Smooth muscle cell of the brain vasculature (primary cell): ENCODE measurements at places on chromosomes 1 and 21.

GRCh38 chr1:41500781-41501518 lies 16.5 kb upstream of the EDN2 start:
- DNase-seq = no peak

GRCh38 chr1:115545791-115546733 lies 95.7 kb upstream of the VANGL1 start:
- peak; percentile 29 for DNase-seq

- no peak for DNase-seq
These were observed 2.3 kb downstream of the OVAAL start for GRCh38 chr1:180560868-180561600.

GRCh38 chr1:19676438-19676922 lies 11.8 kb downstream of the HTR6 start:
- no peak for DNase-seq

- no peak for DNase-seq
These were observed 124.0 kb upstream of the C8B start for GRCh38 chr1:57089855-57090254.

- no peak for DNase-seq
These were observed 454.5 kb downstream of the SMYD3 start for GRCh38 chr1:246052603-246053002.

DNA sequence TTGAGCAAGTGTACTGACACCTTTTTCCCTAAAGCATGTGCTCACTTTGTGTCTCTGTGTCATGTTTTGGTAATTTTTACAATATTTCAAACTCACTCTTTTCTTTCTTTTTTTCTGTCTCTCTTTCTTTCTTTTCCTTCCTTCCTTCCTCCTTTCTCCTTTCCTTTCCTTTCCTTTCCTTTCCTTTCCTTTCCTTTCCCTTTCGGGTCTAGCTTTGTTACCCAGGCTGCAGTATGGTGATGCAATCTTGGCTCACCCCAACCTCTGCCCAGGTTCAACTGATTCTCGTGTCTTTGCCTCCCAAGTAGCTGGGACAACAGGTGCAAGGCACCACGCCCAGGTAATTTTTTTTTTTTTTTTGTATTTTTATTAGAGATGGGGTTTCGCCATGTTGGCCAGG lies 60.4 kb upstream of the TINAGL1 start:
- DNase-seq = no peak

DNA sequence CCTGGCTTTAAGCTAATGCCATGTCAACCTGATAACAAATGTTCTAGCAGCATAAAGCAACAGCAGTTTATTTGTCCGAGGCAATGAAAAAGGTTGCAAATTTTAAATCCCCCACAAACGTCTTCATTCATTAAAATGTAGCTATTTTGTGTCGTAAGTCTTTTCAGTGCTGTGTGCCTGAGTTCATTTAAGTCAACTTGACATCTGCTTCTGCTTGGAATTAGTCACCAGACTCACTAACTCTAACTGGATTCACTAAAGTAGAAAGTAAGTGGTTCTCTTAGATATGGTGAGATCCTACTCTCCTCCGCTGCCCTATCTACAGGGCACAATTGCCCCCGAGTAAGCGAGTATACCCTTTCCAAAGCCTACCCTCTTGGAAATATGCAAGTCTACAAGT lies 118.4 kb upstream of the CHRM3 start:
- no peak for DNase-seq

- DNase-seq = no peak
These were observed 45.3 kb downstream of the PALMD start for GRCh38 chr1:99691175-99691574.

DNA sequence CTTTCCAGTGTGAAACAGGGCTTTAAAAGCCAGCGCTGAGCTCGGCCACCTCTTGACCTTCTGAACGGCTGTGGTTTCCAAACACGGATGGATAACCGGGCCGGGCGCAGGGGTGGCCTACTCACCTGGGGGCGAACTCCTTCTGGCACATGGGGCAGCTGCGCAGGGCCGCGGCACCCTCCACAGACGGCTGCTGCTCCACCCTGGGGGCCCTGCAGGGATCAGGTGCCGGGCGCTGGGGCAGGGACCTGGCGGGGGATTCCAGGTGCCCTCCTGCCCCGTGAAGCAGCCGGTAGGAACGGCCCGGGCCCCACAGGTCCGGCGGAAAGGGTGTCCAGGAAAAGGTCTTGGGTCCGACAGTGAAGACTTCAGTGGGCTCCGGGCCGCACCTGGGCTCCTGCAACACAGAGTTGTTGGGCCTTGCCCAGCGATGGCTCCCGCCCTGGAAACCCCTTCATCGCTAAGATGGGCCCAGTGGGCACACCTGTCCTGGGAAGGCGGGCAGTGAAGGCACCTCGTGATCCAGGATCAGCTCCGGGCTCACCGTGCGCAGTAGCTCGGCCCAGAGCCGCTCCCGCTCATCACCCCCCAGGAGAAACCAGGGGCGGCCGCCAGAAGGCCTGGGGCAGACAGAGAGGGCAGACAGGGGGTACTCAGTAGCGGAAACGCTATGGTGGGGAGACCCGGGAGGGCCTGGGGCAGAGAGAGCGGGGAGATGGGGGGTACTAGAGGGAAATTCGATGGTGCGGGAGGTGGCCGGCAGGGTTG lies 874 bp downstream of the FAAP20 start:
- no peak for DNase-seq

- DNase-seq = peak; percentile 74
These were observed 3.7 kb upstream of the CCN1 start for GRCh38 chr1:85576642-85577418.

DNA sequence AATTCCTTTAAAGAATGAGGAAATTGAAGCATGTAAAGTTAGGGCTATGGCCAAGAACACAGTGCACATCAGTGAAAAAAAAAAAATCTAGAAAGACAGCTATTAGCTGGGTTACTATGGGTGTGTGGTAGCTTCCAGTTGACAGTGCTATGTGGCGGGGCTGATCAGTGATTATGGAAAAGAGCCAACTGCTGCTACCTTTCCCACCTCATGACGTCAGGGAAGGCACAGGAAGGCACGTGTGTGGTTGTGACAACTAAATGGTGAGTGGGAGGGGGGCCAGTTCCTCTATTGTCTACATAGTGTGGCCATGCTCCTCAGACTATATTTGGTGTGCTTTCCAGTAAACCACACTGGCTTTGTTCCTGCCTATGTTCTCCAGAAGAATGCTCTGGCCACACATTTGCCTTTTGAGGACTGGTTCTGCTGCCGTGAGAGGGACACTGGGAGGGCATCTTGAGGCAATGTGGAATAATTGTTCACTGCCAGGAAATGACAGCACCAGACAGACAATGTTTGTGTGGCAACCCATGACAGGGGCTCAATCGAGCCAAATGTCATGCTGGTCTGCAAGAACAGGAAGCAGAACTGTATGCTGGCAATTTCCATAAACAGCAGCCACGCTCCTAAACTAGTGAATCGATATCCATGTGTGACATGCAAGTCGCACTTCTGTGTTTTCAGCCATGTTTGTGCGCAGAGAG lies 3.0 kb upstream of the SDE2 start:
- no peak for DNase-seq

- DNase-seq = no peak
These were observed 34.3 kb downstream of the AMY1C start for GRCh38 chr1:103783944-103784377.

- no peak for DNase-seq
These were observed 15.4 kb downstream of the MPZL1 start for GRCh38 chr1:167737169-167737568.

DNA sequence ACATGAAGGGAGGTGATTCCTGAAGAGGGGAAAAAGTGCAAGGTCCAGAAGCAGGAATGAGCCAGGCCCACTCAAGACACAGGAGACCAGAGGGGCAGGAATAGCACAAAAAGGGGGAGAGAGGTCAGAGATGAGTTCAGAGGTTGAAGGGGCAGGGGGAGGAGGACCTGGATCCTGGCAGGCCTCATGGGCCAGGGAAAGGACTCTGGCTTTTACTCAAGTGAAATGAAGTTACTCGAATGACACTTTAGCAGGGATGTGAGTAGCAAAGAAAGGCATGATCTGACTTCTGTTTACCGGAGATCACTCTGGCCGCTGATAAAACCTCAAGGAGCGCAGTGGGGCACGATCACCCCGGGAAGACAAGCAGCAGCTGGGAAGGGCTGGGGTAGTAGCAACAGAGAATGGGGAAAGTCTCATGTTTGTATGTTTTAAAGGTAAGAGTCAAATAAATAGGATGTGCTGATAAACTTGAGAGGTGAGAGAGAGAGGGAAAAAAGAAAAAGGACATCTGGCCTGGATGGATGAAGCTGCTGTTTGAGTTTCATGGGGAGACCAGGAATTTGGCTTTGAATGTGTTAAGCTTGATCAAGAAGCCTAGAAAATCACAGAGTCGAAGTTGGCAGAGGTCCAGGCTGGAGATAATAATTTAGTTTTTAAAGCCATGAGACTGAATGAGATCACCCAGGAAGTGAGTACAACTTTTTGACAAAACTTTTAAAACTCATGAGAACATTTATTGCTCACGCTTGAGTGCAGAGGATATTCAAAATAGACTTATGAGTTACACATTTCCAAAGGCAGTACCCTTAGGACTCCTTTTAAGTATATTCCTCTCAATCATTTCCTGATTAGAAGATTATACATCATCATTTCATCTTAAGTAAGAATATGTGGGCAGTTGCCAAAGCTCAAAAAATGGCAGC lies 156.0 kb downstream of the RERE start:
- DNase-seq = peak; percentile 62

- no peak for DNase-seq
These were observed 11.7 kb downstream of the TNFRSF1B start for GRCh38 chr1:12178511-12178910.

DNA sequence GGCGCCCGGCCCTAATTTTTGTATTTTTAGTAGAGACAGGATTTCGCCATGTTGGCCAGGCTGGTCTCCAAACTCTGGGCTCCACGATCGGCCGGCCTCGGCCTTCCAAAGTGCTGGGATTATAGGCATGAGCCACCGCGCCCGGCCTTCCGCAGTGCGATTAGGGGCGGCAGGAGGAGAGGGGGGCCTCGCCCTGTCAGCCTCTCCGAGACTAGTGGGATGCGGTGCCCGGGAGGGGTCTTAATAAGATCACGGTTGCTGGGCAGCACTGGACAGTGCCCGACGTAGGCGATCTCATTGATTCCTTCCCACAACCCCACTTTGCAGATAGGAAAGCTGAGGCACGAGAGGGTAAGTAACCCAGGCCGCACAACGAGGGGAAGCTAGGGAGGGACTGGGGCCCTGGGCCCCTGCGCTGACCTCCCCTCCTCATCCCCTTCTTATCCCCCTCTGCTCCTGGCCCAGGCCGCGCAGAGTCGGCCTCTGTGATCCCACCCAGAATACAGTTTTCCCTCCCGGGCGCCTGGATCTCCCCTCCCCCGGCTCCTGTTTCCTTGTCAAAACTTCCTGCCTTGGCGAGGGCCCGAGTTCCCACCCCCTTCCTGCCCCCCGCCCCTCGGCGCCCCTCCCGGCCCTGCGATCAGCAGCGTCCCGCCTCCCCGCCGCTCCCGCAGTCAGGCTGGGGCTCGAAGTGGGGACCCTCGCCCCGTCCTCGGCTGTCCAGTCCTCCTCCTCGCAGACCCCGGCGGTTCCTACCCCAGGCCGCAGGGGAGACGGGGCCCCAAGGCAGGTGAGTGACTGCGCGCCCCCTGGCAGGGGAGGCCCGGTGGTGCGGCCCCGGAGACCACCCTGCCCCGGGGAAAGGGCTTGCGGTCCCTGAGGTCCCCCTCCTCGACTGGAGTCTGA lies at the start of gene PEAR1:
TSS of gene PEAR1 (plus strand) at position 671 of the 906 bp plus-strand sequence. CDS start 10,209 bp downstream, outside the sequence.
- no peak for DNase-seq

- DNase-seq = no peak
These were observed 57.6 kb upstream of the TMPRSS2 start for GRCh38 chr21:41565550-41565949.

DNA sequence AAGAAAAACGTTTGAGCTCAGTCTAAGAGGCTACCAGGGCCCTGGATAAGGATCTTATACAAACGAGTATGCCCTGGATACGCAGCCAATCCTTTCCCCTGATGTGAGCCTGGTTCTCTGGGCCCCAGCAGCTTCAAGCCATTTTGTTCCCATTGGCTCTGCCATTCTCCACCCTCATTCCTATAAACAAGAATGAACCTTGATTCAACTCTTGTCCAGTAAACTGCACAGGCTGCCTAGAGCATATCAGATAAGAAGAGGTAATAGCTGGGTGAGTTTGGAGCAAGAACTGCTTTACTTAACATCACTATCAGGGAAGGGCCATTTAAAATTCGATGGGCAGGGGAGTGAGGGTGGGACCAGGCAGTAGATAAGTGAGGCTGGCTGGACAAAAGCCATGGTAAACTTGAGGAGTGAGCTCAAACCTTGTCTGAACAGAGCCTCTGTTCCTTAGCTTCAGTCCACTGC lies 11.3 kb downstream of the BTG2 start:
- no peak for DNase-seq

DNA sequence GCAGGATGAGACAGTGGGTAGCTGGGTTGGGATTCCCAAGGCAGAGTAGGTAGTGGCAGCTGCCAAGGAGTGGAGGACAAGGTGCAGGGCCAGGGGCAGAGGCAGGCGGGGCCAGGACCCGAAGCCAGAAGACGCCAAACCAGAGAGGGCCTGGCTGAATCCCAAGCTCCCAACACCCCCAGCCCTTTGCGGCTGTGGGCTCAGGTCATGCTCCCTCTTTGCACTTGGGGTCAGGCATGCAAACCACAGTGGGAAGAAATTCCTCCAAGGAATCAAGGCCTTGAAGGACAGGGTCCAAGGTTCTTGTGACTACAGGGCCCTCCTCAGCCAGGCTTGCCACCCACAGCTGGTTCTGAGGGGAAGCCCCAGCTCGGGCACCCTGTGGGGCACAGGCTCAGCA lies 6.2 kb downstream of the C1orf210 start:
- no peak for DNase-seq

- no peak for DNase-seq
These were observed 21.8 kb downstream of the CAPN2 start for GRCh38 chr1:223733898-223734852.

DNA sequence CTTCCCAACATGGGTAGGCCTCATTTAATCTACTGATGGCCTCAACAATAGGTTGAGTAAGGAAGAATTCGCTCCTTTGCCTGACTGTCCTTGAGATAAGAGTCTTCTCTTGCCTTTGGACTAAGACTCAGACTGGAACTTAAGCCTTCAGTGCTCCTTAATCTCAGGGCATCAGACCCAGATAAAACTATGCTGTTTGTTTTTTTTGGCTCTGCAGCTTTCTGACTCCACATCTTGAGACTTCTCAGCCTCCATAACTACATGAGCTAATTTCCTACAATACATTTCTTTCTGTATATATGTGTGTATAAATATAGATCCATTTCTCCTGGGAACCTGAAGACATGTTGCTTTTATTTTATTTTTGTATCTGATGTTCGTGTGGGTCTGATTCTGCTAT lies 1470.7 kb upstream of the PRMT6 start:
- no peak for DNase-seq

GRCh38 chr21:45592208-45592619 lies 50.0 kb upstream of the SLC19A1 start:
- DNase-seq = no peak

GRCh38 chr21:33169359-33169758 lies 60.4 kb upstream of the IFNAR2 start:
- DNase-seq = no peak

DNA sequence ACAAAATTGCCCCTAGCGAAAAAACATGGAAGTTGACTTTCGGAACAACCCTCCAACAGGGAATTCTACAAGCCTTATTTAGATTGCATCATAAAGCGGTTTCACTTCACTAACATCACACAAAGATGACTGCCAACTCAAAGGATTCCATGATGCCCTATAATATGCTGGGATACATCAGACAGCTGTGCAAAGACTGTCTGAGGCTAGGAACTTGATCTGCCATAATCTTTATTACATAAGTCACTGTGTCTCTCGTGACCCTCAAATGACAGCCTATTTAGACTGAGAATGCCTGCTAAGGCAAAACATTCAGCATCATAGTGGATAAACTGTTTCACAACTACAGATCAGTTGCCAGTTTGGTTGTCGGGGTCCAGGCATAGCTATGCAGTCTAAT lies 23.8 kb downstream of the FH start:
- no peak for DNase-seq

GRCh38 chr1:47178020-47178419 lies 11.8 kb downstream of the PDZK1IP1 start:
- no peak for DNase-seq
